ENCODE measurements at places on chromosomes 4 and X.

DNA sequence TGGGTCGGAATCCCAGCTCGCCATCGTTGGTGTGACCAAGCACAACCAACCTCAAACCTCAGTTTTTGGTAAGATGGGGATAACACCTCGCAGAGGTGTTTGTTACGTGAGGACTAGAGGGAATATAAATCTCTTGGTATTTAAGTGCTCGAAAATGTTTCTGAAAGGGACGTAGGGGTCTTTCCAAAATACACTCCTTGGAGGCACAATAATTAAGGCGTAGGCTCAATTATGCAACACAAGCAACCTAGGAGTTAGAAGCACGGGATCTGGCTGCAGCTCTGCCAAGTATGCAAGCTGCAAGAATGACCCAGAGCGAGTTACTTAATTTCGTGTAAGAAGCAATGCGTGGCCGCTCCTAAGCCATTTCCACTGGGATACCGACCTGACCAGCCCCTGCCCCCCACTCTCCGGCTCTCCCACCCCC lies 552 bp downstream of the ADH5 start:
- peak; percentile 1 for DNase-seq

- DNase-seq = no peak
These were observed 526.6 kb upstream of the SLIT2 start for GRCh38 chr4:19725130-19725529.

DNA sequence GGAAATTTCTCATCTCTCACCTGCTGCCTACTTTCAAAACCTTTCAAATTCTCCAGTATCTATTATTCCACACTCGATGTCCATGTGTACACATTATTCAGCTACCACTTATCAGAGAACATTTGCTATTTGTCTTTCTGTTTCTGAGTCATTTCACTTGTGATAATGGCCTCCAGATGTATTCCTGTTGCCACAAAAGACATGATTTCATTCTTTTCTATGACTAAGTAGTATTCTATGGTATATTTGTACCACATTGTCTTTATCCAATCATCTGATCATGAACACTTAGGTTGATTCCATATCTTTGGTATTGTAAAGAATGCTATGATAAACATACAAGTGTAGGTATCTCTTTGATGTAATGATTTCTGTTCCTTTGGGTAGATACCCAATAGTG lies 310.1 kb upstream of the SPOCK3 start:
- no peak for DNase-seq

- no peak for DNase-seq
These were observed 102.7 kb downstream of the SPCS3 start for GRCh38 chr4:176422511-176422910.

- DNase-seq = no peak
These were observed 120.1 kb downstream of the NHS start for GRCh38 chrX:17495052-17495451.

- no peak for DNase-seq
These were observed 5.9 kb downstream of the ETDB start for GRCh38 chrX:135114392-135114791.

- no peak for DNase-seq
These were observed 276.3 kb upstream of the TACR3 start for GRCh38 chr4:103996064-103996463.

Measured in activated T-cell treated with anti-CD3 and anti-CD28 coated beads for 4 hours (primary cell).